ENCODE measurements at places on chromosomes 11 and 22.

DNA sequence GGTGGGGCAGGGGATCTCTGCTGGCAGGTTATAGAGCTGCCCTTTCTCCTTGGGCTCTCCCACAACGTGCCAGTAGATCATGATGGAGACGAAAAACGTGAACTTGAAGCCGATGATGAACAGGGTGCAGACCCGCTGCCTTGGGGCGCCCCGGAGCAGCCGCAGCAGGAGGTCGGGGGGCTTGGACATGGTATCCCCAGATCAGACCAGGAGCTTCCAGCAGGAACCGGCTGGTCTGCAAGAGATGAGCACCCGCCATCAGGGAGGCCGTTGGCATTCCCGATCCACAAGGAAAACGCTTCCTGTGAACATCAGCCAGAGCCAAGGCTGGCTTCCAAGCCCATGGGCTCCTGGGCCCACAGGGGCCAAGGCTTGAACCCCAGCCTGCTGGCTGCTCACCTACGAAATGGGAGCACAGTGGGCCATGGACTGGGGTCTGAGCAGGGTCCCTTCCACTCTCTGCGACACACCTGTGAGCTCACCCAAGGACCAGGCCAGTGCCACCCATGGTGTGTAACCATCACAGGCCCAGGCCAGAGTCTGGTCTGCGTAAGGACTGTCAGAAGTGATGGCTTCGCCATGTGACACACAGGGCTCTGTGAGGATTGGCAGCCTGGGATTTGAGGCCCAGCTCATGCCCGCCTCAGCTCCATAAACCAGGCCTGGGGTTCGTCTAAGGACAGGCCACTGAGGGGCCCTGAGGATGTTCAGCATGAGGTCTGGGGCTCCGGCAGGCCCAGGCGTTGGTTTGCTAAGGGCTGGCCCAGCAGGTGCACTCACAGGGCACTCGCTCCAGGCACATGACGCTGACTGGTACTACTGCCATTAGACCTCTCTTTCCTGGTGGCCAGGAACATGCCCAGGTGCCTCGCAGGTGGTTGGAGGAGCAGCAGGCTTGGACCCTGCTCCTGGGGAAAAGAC lies 26.6 kb downstream of the A4GALT start:
- DNase-seq: no peak

- no peak for DNase-seq
Observed at GRCh38 chr11:58998480-58999290, 59.4 kb downstream of the GLYATL1 start.

- DNase-seq: no peak
Observed at GRCh38 chr11:110793556-110793955, 81.3 kb upstream of the ARHGAP20 start.

GRCh38 chr11:42169191-42169590 lies 709.7 kb upstream of the LRRC4C start:
- DNase-seq: no peak

All from femur (tissue), 1 donor.